A673 (cell line): ENCODE measurements at places on chromosomes 7 and 10. TPM values are rescaled to one million over a fixed set of nuclear protein-coding genes. Genes with fewer than 3 reads are reported as not detected.

The GRID1 gene
- total RNA-seq = not detected in 2 replicates

The GDF2 gene
- not detected in 2 replicates for total RNA-seq

The PRKCQ gene
- not detected in 2 replicates for total RNA-seq

The NEUROG3 gene
- total RNA-seq = not detected in 2 replicates

The GPR85 gene
- 0.32 TPM in 1 of 2 replicates, not detected in the other for total RNA-seq

DNA sequence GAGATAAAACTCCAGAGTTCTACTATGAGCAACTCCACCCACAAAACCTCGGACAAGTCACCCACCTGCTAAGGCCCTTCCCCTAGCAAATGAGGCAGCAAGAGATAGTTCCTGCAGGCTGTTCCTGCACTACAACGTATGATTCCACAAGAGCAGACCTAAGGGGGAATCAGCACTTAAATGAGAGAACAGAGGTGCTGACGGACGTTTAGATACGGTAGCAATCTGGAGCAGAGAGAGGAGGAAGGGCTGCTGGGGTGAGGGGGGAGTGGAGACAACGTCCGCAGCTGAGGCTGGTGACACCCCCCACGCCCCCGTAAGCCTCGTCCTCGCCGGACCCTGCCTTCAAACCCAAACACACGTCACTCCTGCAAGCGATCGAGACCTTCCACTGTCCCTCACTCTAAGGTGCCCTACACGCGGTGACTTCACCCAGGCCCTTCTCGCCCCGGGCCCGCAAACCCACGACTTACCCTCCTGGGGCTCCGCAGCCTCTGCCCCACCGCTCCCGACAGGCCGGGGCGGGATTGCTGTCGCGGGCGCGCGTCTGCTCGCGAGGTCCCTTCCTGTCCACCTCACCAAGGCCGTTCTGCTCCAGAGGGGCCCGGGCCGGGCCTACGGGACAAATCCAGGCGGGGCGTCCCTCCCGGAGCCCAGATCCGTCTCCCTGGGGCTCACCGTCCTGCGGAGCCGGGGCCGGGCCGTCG lies 635 bp downstream of the ZNF12 start:
- H3K27ac ChIP-seq = peak overlapping the region; percentile 93
- peak overlapping the region; percentile 84 for H3K4me3 ChIP-seq
- H3K27me3 ChIP-seq = no peaks in the 10 kb centered on the region
- no peaks in the 10 kb centered on the region for H3K4me1 ChIP-seq
- DNase-seq = peak; percentile 38
- H3K36me3 ChIP-seq = peaks cover 36% of the 10 kb centered on the region

GRCh38 chr7:102450242-102450641 lies 14.4 kb downstream of the ALKBH4 start:
- H3K4me3 ChIP-seq = no peak overlapping the region
- no peaks in the 10 kb centered on the region for H3K36me3 ChIP-seq
- H3K27ac ChIP-seq = no peak overlapping the region
- no peak for DNase-seq

DNA sequence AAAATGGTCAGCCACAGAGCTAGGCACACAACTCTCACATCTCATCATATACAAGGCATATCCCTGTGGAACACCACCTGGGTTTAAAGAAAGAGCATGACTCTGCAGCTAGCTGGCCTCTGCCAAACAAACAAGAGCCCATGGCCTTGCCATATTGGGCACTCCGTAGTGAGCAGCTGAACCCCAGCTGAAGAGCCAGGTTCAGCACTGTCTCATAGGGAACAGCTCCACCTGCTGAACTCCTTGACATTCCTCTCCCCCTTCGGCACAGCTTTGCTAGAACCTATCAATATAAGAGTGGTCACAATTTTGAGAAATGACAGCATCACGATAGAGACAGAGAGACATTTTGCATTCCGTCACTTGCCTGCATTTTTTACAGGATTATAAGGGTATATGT lies 20.0 kb downstream of the SORCS1 start:
- no peak overlapping the region for H3K27ac ChIP-seq
- DNase-seq = peak; percentile 30
- no peaks in the 10 kb centered on the region for H3K27me3 ChIP-seq
- no peaks in the 10 kb centered on the region for H3K4me1 ChIP-seq

GRCh38 chr7:5500056-5500776 lies 76.6 kb upstream of the TNRC18 start:
- peaks cover under 1% of the 10 kb centered on the region for H3K4me1 ChIP-seq
- H3K4me3 ChIP-seq = no peak overlapping the region
- no peak overlapping the region for H3K27ac ChIP-seq

GRCh38 chr7:37707754-37708485 lies 24.4 kb downstream of the GPR141 start:
- no peaks in the 10 kb centered on the region for H3K36me3 ChIP-seq
- DNase-seq = no peak
- H3K27ac ChIP-seq = no peak overlapping the region
- H3K27me3 ChIP-seq = no peaks in the 10 kb centered on the region
- no peak overlapping the region for H3K4me3 ChIP-seq

- no peaks in the 10 kb centered on the region for H3K36me3 ChIP-seq
- no peak overlapping the region for H3K4me3 ChIP-seq
- peaks cover 24% of the 10 kb centered on the region for H3K27me3 ChIP-seq
- DNase-seq = no peak
- peaks cover 4% of the 10 kb centered on the region for H3K4me1 ChIP-seq
Observed at GRCh38 chr7:159031750-159032149, 112.9 kb downstream of the VIPR2 start.

DNA sequence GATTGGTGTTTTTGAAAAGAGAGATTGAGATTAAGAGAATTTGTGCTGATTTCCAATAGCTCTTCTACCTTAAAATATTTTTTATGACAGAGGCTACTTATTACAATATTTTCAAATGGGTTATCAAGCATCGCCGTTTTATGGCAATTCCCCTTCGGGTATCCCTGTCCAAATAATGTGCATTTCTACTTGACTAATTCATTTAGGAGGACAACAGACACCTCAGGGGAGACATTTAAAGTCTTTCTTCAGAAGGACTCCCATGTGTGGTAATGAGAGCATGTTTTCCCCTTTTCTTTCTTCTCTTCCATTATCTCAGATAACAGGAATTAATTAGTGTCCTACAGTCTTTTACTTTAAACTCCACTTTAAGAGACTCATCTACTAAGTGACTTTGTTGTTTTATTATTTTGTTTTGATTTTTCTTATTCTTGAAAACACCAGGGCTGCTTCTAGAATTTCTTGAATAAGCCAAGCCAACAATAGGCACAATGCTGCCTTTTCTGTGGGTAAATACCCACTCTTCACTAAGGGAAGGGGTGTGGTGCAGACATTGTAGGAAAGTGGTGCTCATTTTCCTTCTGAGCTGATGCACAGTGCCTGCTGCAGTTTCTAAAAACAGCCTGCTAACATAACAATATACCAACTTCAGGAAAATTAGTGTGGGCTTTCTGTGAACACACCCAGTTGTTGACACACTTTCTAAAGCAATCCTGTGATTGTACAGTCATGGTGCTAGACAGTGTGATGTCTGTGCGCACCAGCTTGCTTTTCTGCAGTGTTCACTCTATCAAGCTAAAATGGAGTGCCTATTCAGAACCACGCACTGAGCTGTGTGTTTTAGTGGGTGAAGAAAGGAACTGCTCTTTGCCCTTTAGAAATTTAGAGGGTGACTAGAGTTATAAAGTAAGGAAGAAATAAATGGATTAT lies 597.7 kb downstream of the NRG3 start:
- no peak overlapping the region for H3K27ac ChIP-seq
- H3K27me3 ChIP-seq = no peaks in the 10 kb centered on the region
- no peak for DNase-seq
- H3K36me3 ChIP-seq = no peaks in the 10 kb centered on the region
- H3K4me1 ChIP-seq = no peaks in the 10 kb centered on the region
- no peak overlapping the region for H3K4me3 ChIP-seq

DNA sequence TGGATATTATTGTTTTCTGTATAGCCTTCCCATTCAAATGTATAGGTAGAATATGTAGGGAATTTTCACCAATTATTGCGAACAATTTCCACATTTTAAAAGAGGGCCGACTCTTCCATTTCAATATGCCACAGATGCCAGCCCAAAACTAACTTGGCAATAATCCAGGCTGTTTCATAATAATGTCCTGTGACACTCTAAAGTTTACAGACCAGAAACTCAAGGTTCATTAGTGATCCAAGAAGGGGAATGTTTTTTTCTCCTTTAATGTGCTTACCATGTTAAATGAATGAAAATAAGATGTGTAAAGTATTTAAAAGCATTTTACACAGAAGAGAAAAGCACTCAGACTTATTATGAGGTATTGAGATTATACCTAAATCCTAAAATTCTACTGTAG lies 63.0 kb upstream of the FAM3C start:
- H3K4me3 ChIP-seq = no peak overlapping the region
- H3K4me1 ChIP-seq = no peaks in the 10 kb centered on the region
- no peaks in the 10 kb centered on the region for H3K27me3 ChIP-seq
- DNase-seq = no peak
- no peaks in the 10 kb centered on the region for H3K36me3 ChIP-seq
- H3K27ac ChIP-seq = no peak overlapping the region

DNA sequence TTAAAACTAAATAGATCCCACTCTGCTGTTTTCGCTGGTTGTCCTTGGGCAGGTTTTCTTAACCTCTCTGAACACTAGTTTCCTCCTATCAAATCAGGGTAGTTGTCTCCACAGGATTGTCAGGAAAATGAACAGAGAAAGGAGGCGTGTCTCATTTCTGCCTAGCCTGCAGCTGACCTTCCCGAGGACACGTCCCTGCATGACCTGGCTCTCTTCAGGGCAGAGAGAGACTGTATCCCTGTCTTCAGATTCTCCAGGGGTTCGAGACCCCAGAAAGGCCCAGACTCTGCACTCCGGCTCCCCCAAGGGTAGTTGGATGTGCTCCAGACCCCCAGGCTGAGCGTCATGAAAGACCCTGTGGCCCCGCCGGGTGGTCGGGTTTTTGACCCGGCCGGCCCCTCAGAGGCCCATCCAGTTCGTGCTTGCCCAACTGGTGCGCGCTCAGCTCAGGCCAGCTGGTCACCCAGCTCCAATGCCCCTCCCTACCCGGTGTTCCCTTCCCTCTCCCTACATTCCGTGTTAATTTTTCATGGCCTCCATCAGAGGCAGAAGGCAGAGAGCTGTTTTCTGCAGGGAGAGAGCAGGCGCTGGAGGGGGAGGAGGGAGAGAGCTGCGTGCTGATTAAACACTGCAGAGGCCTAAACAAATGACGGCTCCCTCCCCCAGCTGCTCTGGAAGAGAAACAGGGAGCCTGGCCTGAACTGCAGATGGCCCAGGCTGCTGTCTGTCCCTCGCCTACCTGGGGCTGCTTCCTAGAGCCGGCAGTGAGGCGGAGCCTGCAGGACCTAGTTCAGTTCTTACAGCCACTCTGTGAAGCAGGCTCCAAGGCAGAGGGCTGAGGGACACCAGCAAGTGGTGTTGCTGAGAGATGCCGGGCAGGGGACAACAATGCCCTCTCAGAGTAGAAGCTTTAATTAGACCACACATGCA lies 86.2 kb upstream of the PPIF start:
- no peak overlapping the region for H3K4me3 ChIP-seq
- no peaks in the 10 kb centered on the region for H3K27me3 ChIP-seq
- no peaks in the 10 kb centered on the region for H3K36me3 ChIP-seq
- no peak overlapping the region for H3K27ac ChIP-seq
- no peak for DNase-seq

- H3K4me1 ChIP-seq = no peaks in the 10 kb centered on the region
- H3K4me3 ChIP-seq = no peak overlapping the region
- H3K27ac ChIP-seq = no peak overlapping the region
Observed at GRCh38 chr7:128878226-128879105, 15.8 kb downstream of the ATP6V1F start.

DNA sequence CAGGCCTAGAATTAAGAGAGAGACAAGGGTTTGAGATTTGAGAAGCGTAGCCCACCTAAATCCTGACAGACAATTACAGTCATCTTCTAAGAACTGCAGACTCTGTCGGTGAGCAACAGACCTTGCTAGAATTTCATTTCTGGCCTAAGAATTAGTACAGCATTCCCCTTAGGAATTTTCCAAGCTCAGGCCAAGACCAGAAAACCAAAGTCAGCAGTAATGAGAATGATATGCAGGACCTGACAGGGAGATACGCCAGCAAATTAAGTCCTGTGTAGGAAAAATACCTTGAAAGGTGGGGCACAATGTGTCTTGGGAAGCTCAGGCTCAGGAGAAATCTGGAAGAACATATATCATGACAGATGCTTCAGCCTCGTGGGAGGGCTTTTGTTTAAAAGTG lies 52.7 kb upstream of the HERPUD2 start:
- no peaks in the 10 kb centered on the region for H3K27me3 ChIP-seq
- no peak for DNase-seq
- no peak overlapping the region for H3K4me3 ChIP-seq
- H3K4me1 ChIP-seq = no peaks in the 10 kb centered on the region
- H3K36me3 ChIP-seq = no peaks in the 10 kb centered on the region
- no peak overlapping the region for H3K27ac ChIP-seq

GRCh38 chr7:139875821-139876241 lies 46.8 kb downstream of the TBXAS1 start:
- no peaks in the 10 kb centered on the region for H3K4me1 ChIP-seq
- no peak overlapping the region for H3K4me3 ChIP-seq
- H3K36me3 ChIP-seq = no peaks in the 10 kb centered on the region
- no peak for DNase-seq

GRCh38 chr7:155489862-155490696 lies 32.1 kb downstream of the EN2 start:
- H3K27me3 ChIP-seq = peaks cover 6% of the 10 kb centered on the region
- no peaks in the 10 kb centered on the region for H3K36me3 ChIP-seq
- no peak overlapping the region for H3K4me3 ChIP-seq
- no peaks in the 10 kb centered on the region for H3K4me1 ChIP-seq
- no peak for DNase-seq
- no peak overlapping the region for H3K27ac ChIP-seq

GRCh38 chr10:131174211-131174565 lies 137.3 kb downstream of the TCERG1L start:
- H3K4me1 ChIP-seq = no peaks in the 10 kb centered on the region
- no peak overlapping the region for H3K4me3 ChIP-seq
- no peaks in the 10 kb centered on the region for H3K27me3 ChIP-seq
- H3K27ac ChIP-seq = no peak overlapping the region

DNA sequence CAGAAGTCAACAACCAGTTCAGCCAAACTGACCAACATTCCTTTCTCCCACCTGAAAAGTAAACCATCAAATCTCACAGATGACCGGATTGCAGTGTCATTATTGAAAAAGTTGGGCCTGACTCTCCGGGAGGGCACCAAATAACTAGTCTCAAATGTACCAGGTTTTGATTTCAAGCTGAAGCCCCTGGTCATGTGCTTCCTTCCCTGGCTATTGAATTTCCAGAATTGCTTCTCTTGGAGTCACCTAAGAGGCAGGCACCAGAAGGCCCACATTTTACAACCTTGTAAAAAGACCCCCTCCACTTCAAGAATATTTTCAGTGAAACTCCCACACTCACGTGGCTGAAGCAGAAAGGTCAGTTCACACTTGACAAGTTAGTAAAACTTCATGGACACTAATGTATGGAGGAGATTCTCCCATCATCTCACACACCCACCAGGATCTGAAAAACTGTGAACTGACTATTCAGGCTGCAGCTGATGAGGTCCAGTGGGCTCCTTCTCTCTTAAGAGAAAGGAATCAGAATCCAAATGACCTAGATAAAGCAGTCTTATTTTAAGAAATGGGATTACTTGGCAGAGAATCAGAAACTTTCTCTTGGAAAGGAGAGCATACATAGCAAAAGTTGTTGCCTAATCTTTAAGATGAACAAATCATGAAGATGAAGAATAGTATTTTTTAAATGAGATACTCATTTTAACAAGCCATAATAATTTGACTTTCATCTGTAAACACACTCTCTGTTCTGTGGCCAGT lies 53.6 kb downstream of the DLD start:
- H3K4me1 ChIP-seq = no peaks in the 10 kb centered on the region
- no peak for DNase-seq
- H3K27ac ChIP-seq = no peak overlapping the region
